ENCODE measurements at places on chromosomes 13 and 19. TPM values are rescaled to one million over a fixed set of nuclear protein-coding genes. Genes with fewer than 3 reads are reported as not detected.

DNA sequence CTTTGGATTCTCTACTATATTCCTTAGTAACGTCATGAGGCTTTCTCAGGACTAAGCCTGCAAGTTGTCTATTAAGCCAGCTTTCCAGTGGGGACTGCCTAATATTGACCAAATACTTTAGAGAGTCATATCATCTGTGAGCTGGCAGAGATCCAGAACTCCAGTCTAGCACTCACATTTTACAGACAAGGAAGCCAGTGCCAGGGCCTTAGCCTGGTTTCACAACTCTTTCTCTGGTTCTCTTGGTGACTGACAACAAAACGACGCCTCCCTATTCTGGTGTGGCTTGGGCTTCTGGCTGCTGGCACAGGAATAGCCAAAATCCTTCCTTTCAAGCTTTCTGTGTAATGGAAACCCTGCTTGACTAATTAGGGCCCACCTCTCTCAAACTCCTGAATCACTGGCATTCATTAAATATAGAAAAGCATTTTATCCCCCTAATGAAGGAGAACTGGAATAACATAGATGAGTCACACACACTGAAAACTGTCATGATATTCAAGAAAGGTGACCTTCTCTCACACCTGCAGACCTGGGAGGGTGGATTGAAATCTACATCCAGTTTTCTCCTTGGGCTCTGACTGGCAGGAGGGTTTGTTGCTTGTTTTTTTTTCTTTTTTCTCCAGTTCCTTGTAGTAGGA is 75.2 kb upstream of the UBL3 start:
- DNase-seq: no peak

The ASPDH gene
- total RNA-seq: not detected

- DNase-seq: peak; percentile 92
Measured at GRCh38 chr13:99356262-99357091, 49.3 kb upstream of the GPR183 start.

The TICAM1 gene
- total RNA-seq: 16.0 TPM

DNA sequence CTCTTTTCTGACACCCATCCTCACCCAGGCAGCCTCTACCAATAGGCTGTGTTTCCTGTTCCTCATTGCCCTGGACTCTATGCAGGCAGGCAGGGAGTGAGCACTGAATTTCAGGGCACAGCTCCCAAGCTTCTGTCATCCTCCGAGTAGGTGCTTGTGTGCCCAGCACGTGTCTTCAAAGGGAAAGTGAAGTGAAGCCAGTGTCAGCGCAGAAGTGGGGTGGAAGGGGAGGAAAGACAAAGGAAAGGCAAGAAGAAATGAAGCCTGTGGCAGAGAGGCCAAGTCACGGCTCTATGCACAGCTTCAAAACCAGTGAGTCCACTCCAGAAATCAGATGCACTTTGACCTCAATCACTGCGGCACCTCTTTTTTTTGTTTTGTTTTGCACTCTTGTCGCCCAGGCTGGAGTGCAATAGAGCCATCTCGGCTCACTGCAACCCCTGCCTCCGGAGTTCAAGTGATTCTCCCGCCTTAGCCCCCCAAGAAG is 16.9 kb downstream of the CEBPA start:
- no peak for DNase-seq

The ZNF880 gene
- 33.5 TPM for total RNA-seq

- no peak for DNase-seq
Measured at GRCh38 chr19:30924670-30925069, 424.6 kb downstream of the TSHZ3 start.

DNA sequence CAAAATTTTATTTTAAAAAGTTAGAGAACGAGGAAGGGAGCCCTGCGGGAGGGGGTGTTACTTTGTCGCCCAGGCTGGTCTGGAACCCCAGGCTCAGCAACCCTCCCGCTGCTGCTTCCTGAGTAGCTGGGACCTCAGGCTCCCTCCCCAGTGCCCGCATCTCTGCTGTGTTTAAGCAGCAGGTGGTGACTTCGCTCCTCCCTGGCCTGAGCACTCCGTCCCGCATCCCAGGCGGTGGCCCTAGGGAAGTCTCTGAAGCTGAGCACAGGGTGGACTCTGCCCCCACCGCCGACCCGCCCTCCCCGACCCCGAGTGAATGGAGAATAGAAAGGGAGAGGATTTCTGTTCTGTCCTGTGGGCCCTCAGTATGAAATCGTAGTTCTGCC is 30.5 kb downstream of the ZNF701 start:
- no peak for DNase-seq

The ZNF471 gene
- 1.1 TPM for total RNA-seq

- DNase-seq: no peak
Measured at GRCh38 chr13:21668732-21669275, 2.1 kb upstream of the FGF9 start.

DNA sequence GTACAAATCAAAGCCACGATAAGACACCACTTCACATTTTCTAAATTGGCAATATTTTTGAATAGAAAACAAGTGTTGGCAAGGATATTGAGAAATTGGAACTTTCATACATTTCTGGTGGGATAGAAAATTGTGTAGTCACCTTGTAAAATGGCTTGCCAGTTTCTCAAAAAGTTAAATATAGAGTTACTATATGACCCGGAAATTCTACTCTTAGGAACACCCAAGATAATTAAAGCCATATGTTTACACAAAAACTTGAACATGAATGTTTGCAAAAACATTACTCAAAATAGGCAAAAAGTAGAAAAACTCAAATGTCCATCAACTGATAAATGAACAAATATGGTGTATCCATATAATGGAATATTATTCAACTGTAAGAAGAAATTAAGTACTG is 552.5 kb downstream of the TBC1D4 start:
- no peak for DNase-seq

GRCh38 chr19:33186431-33187182 is 7.5 kb upstream of the LRP3 start:
- DNase-seq: no peak

GRCh38 chr13:18991060-18991459 is 190.6 kb downstream of the TUBA3C start:
- no peak for DNase-seq

The PSG4 gene
- total RNA-seq: not detected

The IQCN gene
- total RNA-seq: 5.5 TPM

- no peak for DNase-seq
Measured at GRCh38 chr13:94239135-94239534, 240.3 kb downstream of the DCT start.

The CEACAM16 gene
- not detected for total RNA-seq

DNA sequence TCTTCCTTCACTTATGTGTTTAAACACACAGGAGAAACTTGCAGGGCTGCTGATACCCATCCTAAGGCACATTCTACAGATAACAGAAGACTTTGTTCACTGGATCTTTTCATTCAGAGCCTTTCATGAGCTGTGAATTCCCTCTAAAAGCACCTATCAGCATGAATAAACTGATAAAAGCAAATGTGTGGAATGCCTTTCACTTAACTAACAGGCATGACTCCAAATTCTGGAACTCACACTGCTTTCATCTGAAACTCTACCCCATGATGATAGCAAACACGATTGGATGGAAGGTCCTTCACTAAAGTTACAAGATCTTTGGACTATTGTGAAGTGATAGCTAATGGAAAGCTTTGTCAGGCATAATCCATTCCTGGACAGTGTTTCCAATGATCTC is 457.3 kb downstream of the EFNB2 start:
- no peak for DNase-seq

DNA sequence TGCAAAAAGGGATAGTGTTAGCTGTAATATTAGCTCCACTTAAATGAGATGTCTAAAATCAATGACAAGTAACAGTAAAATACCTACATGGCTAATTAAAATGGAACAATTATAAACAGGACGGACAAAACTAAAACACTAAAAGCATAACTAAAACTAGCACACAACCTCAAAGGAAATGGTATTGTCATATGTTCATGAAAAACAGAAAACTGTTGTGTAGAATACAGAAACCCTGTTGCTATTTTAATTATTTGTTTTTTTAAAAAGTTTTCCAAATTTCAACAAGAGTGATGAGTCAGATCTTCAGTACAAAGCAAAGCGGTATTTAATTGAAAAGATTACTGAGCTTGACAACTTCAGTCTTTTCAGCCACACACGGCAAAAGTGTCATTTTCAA is 4.2 kb downstream of the RCBTB2 start:
- no peak for DNase-seq

GRCh38 chr19:39568604-39569003 is 28.6 kb upstream of the EID2 start:
- DNase-seq: no peak

- DNase-seq: no peak
Measured at GRCh38 chr19:48991873-48992580, 1.1 kb downstream of the GYS1 start.

GRCh38 chr13:76723551-76724232 is 162.5 kb downstream of the KCTD12 start:
- DNase-seq: no peak

DNA sequence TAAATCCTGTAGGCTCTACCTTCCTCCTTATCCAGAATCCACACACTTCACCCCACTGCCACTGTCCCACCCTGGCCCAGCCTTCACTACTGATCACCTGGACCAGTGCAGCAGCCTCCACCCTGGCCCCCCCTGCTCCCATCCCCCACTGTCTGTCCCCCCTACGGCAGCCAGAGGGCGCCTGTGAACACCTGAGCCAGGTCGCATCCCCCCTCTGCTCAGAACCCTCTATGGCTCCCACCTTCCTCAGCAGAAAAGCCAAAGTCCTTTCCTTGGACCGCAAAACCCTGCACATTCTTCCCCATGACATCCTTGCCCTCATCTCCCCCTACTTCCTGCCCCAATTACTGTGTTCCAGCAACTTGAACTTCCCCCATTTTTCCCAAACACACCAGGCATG is 20.6 kb downstream of the ELAVL3 start:
- DNase-seq: no peak

All from CD4-positive, alpha-beta memory T cell (primary cell).